Fibroblast of gingiva (primary cell): ENCODE measurements at places on chromosomes 5 and 9.

DNA sequence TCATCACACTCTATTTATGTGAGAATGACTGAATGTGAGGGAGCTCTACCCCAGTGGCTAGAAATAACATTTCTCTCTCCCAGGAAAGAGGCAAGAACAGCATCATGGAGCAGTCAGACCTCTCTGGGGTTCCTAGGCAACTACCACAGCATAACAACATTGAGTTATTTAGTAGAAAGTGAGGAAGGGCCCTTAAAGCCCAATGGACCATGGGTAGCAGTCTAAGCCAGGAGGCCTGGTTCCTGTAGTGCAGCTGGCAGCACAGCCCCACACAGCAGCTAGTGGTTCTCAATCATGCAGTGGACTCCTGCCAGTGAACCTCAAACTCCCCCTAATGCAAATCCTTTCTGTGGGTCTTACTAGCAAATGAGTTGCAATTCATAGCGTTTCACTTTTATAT lies 55.3 kb downstream of the SPEF2 start:
- no peak for DNase-seq

DNA sequence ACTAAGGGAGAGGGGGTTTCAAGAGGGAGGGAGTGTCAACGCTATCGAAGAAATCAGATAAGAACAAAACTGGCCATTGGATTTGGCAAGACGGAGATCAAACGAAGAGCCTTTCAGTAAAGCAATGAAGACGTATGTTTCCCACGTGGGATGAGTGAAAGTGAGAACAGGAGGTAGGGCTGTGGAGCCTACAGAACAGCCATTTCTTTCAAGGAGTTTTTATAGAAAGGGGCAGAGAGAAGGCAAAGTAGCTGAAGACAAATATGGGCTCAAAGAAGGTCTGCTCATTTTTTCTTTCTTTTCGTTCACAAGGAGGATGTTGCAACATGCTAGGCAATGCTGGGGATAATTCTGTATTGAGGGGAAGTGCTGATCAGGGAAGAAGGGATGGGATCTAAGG lies 98.3 kb downstream of the SUSD1 start:
- DNase-seq: no peak

GRCh38 chr9:123267481-123268198 lies 746 bp downstream of the STRBP start:
- no peak for DNase-seq

DNA sequence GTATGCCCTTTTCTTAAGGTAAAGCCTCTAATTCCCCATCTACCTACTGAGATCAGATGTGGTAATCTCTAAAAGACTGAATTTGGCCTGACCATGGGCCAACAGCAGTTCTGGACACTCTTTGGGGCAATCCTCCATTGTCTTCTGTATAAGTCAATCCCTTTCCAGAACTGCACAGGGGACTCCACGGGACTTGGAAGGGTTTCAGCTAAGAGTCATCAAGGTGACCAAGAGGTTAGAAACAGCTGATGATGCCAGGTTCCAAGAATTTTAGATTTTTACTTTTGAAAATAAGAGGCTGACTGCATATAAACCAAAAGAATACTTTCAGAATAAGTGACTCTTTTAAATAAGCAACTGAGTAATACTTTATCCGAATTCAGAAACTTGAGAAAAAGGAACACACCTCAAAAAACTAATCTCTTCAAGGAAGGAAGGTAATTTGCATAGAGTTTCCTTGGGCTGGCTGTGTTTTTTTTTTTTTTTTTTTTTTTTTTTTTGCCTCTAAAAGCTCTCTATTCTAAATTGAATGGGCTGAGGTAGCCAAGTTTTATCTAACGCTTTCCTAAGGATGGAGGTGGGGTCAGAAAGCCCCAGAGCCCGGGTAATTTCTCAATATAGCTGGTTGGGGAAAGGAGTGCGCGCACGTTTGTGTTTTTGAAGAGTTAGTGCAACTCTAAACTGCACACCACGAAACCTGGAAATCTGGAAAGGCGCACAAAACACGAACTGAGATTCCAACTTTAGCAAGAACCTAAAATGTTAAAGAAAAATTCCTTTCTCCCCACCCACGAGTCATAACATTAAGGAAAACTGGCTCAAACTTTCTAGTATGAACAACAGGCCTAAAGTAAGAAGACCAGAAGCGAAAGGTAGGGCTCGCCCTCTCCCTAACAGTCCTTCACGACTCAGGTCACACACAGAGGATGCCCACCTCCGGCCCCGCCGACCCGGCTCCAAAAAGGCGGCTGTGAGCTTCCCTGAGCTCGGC lies 1.3 kb downstream of the VCP start:
- DNase-seq: no peak

- no peak for DNase-seq
These were observed 561.8 kb upstream of the DAB2 start for GRCh38 chr5:39986614-39987013.

DNA sequence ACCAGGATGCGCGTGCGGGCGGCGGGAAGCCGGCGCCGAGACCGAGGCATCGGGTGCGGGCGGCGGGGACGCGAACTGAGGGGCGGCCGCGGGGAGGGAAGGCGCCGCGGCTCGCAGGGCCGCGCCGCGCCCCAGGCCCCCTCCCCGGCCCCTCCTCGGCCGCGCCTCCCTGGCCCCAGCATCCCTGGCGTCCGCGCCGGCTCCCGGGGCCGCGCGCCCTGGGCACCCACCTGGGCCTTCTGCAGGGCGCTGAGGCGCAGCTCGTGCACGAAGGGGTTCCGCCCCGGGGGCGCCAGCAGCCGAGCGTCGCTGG lies 324 bp downstream of the LPCAT1 start:
- DNase-seq: no peak

DNA sequence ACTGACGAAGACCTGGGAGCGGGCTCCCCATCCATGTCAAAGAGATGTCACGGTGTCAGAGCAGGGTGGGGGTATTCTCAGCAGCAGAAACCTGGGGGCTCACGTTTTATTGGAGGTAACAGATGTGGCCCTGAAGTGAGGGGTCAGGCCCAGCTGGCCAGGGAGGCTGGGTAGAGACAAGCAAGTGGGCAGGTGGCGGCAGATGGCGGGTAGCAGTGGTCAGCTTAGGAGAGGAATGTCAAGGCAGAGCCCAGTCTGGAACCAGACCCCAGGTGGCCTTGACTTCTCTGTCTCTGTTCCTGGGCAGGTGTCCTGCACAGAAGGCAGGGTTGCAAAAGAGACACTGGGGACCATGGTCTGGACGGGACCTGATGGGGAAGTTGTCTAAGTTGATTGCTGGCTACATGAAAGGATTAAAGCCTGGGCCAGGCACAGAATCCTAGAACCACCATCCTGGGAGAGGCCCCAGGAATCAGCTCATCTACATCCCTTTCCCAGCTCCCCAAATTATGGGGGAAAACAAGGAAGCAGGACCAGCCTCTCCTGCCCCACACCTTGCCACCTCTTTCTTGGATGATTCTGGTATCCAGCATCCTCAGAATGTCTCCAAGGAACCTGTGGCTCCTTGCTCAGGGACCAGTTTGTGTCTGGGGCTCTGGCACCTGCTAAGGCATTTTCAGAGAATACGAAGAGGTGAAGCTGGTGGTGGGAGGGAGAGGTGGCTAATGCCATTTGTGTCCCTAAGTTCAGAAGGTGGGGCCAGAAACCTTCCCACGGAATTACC lies 72.5 kb downstream of the AMBP start:
- no peak for DNase-seq

DNA sequence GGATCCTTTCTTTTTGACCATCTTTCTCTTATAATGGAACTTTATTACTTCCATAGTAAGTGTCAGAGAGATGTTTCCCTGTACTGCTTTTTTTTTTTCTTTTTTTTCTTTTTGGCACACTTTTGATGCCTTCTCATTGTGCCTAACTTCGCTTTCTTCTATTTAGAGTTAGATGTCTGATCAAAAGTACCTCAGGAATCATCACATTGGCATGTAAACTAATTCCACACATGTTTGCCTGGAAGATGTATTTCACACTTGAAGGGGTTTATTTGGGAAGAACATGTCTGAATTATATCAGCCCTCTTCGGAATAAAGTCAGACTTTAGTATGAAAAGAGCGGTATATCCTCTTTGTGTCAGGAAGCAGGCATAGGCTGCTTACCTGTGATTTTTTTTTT lies 35.1 kb downstream of the SMARCA2 start:
- DNase-seq: no peak

DNA sequence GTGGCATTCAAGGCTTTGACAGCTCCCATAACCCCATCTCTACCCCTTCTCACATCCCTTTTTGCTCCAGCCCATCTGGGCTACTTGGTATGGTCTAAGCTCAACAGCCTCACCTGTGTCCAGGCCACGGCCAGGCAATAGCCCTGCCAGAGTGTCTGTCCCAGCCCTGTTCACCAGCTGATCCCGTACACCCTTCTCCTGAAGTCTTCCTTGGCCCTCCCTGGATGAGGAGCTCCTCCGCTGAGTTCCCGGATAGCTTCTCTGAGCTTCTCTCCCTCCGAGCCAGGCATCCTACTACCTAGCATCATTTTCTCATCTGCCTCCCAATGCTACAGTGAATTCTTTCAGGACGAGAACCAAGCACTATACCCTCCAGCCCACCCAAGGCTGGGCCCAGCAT lies 208.2 kb downstream of the DAB2IP start:
- DNase-seq: no peak

DNA sequence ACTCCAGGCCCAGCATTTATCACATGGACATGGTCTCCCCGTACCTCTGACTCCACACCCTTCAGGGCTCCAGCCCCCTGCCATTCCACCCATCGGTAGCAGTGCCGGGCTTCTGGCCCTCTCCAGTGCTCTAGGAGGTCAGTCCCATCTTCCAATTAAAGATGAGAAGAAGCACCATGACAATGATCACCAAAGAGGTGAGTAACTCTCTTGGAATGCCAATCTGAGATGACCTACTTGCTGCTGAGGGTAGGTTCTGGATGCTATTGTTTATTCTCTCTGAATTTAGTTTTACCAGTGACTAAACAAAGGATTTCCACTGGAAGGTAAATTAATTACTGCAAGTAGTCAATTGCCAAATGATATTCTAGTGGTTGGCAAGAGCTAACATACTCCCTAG lies 80.8 kb downstream of the TLE4 start:
- DNase-seq: no peak

DNA sequence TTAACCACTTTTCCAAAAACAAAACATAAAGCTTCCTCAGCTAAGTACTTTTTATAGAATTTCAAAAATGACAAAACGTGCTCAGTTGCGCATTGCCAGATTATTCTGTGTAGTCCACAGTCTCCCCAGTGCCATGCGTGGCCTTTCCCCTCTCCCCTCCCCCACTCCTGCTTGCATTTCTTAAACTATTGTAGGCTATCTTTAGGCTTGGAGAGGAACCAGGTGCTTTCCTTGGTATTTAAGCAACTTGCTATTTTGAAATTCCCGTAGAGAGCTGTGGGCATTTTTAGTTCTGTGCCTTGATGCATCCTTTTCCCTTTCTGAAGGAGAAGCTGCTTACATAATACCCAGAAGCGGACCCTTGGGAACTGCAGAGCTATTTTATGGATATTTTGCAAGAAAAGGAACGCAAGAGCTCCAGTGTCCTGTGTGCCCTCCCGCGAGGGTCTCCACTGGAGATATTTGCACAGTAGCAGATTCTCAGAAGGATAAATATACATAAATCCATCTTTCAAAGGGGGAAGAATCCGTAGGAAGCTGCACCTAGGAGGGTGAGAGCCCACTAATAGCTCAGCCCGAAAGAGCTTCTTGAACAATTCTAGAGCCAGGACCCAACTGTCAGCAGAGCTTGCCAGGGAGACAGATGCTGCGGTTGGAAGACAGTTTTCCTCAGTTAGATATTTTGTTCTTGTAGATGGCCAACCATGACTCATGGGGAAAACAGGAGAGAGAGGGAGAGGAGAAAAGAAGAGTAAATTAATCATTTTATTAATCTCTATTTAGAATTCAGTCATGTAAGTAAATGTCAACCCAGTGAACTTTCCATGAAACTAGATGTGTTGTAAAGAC lies 1298.3 kb upstream of the WWC1 start:
- no peak for DNase-seq

GRCh38 chr5:36704131-36704530 lies 97.7 kb downstream of the SLC1A3 start:
- DNase-seq: no peak

GRCh38 chr5:157022024-157022423 lies 36.9 kb downstream of the HAVCR1 start:
- no peak for DNase-seq

DNA sequence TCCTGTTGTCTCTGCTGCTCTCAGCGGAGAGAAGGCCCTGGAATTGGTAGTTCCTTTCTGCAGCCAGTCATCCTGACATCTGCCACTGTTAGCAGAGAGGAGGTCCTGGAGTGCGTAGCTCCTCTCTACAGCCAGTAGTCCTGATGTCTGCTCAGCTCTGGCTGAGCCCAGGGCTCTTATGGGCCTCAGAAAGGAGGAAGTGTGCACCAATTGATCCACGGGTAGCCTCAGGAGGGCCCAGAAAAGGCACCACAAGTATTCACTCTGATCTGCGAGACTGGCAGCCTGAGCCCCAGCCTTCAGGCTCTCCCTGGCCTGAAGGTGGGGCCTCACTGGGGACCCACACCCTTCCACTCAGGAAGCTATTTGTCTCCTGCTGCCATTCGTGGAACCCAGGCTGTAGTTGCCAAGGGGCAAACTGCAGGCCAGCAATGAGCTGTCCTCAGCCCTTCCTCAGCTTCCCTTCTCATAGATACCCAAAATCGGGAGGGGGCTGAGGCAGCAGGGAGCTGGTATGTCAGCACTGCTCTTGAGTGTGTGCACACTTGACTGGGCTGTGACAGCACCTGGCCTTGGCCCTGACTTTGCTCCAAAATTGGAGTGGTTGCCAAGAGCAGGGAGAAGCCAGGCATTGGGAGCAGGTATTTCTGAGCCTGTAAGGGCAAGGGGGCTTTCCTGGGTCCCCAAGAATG lies 1049.5 kb upstream of the ACO1 start:
- DNase-seq: no peak

GRCh38 chr5:31193116-31193515 lies 370 bp upstream of the CDH6 start:
- no peak for DNase-seq

DNA sequence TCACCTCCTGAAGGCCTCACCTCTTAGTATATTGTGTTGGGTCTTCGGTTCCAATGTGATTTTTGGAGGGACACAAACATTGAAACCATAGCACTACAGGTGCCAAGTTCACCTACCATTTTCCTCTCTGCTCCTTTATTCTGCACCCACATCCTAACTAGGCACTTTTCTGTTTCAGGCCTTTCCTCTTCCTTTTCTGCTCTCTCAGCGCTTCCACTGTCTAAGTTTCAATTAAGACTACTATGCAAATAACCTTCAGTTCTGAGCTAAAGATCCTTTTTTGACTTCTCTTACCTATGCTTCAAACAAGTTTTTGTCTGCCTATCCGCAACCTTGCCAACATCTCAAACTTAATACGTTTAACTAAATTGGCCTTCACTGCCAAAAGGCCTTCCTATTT lies 25.4 kb upstream of the ZFYVE16 start:
- DNase-seq: no peak

- DNase-seq: no peak
These were observed 488.2 kb downstream of the TLE4 start for GRCh38 chr9:80059979-80060378.
